ENCODE measurements at places on chromosomes 16 and 17.

GRCh38 chr16:58843675-58844074 is 109.6 kb upstream of the GOT2 start:
- peak; percentile 12 for DNase-seq

GRCh38 chr17:42519546-42520491 is 16.2 kb upstream of the NAGLU start:
- peak; percentile 100 for DNase-seq

GRCh38 chr17:48816774-48817590 is at the start of gene TTLL6:
TSS of gene TTLL6 (minus strand) at chr17:48817229. CDS start at chr17:48817072, 157 bp downstream.
- no peak for DNase-seq

DNA sequence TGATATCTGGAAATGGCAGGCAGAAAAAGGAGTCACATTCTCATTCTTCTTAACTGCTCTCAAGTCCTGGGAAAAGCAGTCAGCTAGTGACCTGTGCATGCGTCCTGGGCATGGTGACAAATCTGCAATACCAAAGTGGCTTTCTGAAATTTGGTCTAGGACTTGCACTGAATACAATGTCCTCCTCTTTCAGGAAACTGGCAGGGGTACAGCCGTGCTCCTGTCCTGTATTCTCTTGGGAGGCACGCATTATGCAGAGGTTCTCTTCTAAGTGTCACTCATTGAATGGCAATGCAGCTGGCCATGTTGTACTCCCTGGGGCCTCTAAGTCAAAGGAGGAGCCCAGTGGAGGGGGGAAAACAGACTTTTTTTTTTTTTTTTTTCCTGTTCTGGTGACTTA is 10.6 kb downstream of the PHF12 start:
- no peak for DNase-seq
